ENCODE measurements at places on chromosomes 7 and 10.

DNA sequence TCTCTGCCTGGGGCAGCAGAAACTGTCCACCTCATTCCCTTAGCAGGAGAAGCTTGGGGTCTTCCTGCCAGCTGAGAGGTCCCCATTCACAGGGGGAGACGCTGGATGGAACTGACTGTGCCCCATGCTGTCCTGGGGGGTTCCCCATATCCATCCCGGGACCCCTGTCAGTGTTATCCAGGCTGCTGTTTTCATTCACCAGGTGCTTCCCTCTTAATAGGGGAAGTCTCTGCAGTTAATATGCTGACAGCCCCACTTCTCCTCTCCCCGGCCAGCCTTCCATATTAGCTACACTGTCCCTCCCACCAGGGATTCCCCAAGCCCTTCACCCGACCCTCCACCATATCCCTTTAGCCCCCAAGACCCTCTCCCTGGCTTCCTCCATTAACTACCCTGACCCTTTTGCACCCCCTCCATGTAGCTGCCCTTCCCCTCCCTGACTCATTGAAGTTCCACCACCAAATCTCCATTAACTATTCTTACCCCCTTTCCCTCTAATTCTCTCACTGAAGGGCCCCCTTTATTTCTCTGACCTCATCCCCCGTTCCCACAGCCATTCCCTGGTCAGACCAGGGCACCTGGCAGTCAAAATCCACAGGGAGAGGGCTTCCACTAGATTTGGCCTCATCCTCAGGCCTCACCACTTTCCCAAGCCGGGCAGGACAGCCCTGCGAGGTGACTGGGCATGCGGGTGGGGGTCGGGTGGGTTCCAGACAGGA is 92.0 kb upstream of the PAX2 start:
- DNase-seq, result no peak
- H3K36me3 ChIP-seq, result peaks cover 3% of the 10 kb centered on the region
- peaks cover 18% of the 10 kb centered on the region for H3K4me1 ChIP-seq
- H3K4me3 ChIP-seq, result no peak overlapping the region
- peaks cover 63% of the 10 kb centered on the region for H3K27me3 ChIP-seq
- no peak overlapping the region for H3K27ac ChIP-seq

- no peaks in the 10 kb centered on the region for H3K4me1 ChIP-seq
- no peaks in the 10 kb centered on the region for H3K36me3 ChIP-seq
- DNase-seq, result no peak
- H3K27ac ChIP-seq, result no peak overlapping the region
- peaks cover 4% of the 10 kb centered on the region for H3K27me3 ChIP-seq
- no peak overlapping the region for H3K4me3 ChIP-seq
Observed at GRCh38 chr10:124849111-124849773, 47.6 kb downstream of the ABRAXAS2 start.

GRCh38 chr7:21690705-21691104 is 147.9 kb downstream of the DNAH11 start:
- no peak for DNase-seq
- H3K4me3 ChIP-seq, result no peak overlapping the region
- H3K27me3 ChIP-seq, result no peaks in the 10 kb centered on the region

GRCh38 chr7:121153995-121154394 is 165.5 kb downstream of the CPED1 start:
- H3K4me3 ChIP-seq, result no peak overlapping the region
- peaks cover 29% of the 10 kb centered on the region for H3K27me3 ChIP-seq
- no peaks in the 10 kb centered on the region for H3K36me3 ChIP-seq
- no peak overlapping the region for H3K27ac ChIP-seq

DNA sequence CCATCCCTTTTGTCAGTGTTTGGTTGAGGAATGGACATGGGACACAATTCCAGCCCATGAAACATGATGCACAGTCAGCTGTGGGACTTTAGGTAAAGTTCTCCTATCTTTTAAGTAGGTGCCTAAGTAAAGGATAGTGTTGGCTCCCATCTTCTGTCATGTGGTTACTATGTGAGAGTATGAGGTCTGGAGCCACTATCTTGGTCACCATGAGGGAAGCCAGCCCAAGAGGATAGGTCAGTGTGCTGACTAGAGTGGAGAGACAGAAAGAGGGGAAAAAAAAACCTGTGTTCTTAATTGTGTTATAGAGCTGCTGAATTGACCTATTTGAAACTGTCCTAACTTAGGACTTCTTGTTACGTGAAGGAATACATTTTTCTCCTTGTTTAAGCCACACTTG is 89.7 kb upstream of the NAMPT start:
- H3K27ac ChIP-seq, result no peak overlapping the region
- peaks cover 9% of the 10 kb centered on the region for H3K4me1 ChIP-seq
- no peak overlapping the region for H3K4me3 ChIP-seq
- no peaks in the 10 kb centered on the region for H3K27me3 ChIP-seq
- no peaks in the 10 kb centered on the region for H3K36me3 ChIP-seq

DNA sequence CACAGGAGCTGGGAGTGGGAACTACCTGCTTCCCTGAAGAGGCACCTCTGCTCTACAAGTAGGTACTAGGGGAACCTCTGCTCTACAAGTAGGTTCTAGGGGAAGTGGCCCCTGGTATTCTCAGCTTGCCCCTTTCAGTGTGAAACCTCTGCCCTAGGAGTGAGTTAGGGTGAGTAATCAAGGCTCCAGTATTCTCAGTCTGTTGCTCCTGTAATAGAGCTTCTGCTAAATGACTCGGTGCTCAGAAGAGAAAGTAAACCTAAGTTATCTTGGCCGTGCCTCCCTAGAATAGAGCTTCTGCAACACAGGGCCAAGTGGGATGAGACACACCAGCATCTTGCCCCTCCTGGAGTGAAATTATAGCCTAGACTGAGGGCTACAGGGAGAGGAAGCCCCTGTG is 13.4 kb upstream of the RASSF4 start:
- H3K36me3 ChIP-seq, result peaks cover 7% of the 10 kb centered on the region
- no peak overlapping the region for H3K27ac ChIP-seq
- no peak overlapping the region for H3K4me3 ChIP-seq

DNA sequence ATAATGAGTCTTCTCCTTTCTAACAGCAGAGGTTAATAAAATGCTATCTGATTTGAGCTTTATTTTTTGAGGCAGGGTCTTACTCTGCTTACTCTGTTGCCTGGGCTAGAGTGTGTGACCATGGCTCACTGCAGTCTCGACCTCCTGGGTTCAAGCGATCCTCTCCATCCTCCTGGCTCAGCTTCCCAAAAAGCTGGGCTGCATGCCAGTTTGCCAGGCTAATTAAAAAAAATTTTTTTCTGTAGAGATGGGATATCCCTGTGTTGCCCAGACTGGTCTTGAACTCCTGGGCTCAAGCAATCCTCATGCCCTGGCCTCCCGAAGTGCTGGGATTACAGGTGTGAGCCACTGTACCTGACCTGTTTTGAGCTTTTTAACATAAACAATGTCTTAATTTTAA is 56.7 kb downstream of the SCD start:
- H3K4me3 ChIP-seq, result no peak overlapping the region
- DNase-seq, result no peak
- H3K36me3 ChIP-seq, result no peaks in the 10 kb centered on the region
- H3K4me1 ChIP-seq, result no peaks in the 10 kb centered on the region
- H3K27ac ChIP-seq, result no peak overlapping the region

DNA sequence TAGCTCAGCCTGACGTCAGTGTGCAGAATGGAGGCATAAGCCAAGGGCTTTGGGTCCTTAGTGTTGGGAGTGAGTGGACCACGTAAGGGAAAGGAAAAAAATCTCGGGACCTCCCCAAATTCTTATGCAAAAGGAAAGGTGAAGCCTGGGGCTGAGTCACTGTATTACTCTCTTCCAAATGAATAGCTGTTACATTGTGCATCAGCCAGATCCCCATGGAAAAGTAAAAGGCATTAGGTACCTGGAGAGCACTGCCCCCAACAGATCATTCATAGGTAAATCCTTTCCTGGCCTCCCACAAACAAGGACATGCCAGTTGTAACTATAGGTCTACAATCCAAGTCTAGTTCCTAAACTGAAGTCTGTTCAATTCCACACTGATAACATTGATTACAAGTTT is 170.5 kb downstream of the C1GALT1 start:
- no peaks in the 10 kb centered on the region for H3K4me1 ChIP-seq
- no peak for DNase-seq
- no peaks in the 10 kb centered on the region for H3K36me3 ChIP-seq
- H3K27ac ChIP-seq, result no peak overlapping the region
- peaks cover 2% of the 10 kb centered on the region for H3K27me3 ChIP-seq

DNA sequence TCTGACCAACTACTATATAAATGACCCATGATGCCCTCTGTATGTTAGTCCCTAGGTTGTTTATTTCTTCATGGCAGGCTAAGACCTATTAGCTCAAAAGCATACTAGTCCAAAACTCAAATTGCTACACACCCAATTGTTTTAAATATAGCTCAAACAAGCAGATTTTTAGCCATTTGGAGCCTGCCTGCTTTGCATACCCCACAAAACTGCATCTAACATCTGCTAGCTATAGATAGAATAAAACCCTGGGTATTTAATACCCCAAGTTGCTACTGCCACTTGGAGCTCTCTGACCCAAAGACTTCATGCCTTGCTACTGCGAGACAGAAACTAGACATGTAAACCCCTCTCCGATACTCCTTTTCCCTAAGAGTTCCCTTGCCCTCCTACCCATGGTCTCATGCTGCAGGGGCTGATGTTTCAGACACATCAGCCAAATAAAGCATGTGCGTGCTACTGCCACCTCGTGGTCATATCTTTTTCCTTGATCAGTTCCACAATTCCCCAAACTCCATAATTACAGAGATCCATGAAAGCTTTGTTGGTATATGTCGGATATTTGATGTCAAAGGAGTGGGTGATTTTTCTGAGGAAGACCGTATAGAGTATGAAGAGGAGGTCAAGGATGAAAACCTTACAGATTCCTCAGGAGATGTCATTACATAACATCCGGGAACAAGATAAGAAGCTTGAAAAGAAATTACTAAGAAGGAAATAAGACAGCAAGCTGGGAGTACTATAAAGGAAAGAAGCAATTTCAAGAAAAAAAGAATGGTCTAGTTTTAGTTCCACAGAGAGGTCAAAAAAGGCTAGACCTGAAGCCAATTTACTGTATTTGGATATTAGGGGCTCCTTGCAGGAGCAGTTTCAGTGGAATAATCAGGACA is 386.6 kb downstream of the SH2D4B start:
- no peaks in the 10 kb centered on the region for H3K36me3 ChIP-seq
- H3K27ac ChIP-seq, result no peak overlapping the region
- no peak for DNase-seq
- no peak overlapping the region for H3K4me3 ChIP-seq

DNA sequence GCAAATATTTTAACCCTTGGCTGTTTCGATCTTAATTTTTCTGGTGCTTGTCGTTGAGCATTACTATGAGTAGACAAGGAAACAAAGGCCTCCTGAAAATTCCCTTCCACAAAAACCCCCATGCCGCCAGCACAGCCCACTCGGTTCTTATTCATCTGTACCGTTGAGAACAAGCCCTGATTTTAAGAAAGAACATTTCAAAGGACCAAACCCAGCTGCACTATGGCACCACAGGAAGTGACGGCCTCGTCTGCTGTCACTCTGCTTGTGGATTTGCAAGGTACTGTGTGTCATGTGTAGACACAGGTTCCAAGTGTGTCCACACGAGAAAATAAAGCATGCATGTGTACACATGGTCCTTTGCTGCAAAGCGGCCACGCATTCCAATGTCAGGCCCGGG is 285.2 kb downstream of the DNAJB6 start:
- peaks cover 16% of the 10 kb centered on the region for H3K27me3 ChIP-seq
- no peak overlapping the region for H3K4me3 ChIP-seq
- peaks cover 7% of the 10 kb centered on the region for H3K4me1 ChIP-seq
- no peak overlapping the region for H3K27ac ChIP-seq
- DNase-seq, result no peak

GRCh38 chr10:13470270-13470669 is 58.5 kb downstream of the BEND7 start:
- H3K4me1 ChIP-seq, result no peaks in the 10 kb centered on the region
- H3K4me3 ChIP-seq, result no peak overlapping the region
- H3K27me3 ChIP-seq, result no peaks in the 10 kb centered on the region
- no peaks in the 10 kb centered on the region for H3K36me3 ChIP-seq
- DNase-seq, result no peak

- H3K27ac ChIP-seq, result peak overlapping the region; percentile 37
- H3K4me1 ChIP-seq, result peaks cover 14% of the 10 kb centered on the region
- no peaks in the 10 kb centered on the region for H3K27me3 ChIP-seq
- H3K36me3 ChIP-seq, result peaks cover 73% of the 10 kb centered on the region
Observed at GRCh38 chr10:38047666-38048065, 37.2 kb downstream of the ZNF33A start.

DNA sequence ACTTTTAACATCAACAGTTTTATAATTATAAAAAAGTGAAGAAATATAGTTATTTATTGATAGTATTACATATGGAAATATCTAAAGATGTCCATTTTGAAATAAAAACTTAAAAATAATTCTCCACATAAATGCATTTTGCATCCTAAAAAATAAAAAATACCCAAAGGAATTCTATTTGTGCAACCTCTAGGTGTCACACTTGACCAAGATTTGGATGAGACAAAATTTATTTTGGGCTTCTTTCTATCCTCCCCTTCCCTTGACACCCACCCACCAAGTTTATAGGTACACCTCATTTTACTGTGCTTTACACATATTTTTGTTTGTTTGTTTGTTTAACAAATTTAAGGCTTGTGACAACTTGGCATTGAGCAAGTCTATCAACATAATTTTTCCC is 3.3 kb upstream of the THSD7A start:
- no peak overlapping the region for H3K27ac ChIP-seq
- DNase-seq, result no peak
- H3K36me3 ChIP-seq, result no peaks in the 10 kb centered on the region
- H3K4me1 ChIP-seq, result peaks cover 5% of the 10 kb centered on the region

GRCh38 chr7:140062118-140062527 is 628 bp downstream of the PARP12 start:
- peak overlapping the region; percentile 87 for H3K4me3 ChIP-seq
- H3K27ac ChIP-seq, result peak overlapping the region; percentile 94
- peaks cover 44% of the 10 kb centered on the region for H3K4me1 ChIP-seq

DNA sequence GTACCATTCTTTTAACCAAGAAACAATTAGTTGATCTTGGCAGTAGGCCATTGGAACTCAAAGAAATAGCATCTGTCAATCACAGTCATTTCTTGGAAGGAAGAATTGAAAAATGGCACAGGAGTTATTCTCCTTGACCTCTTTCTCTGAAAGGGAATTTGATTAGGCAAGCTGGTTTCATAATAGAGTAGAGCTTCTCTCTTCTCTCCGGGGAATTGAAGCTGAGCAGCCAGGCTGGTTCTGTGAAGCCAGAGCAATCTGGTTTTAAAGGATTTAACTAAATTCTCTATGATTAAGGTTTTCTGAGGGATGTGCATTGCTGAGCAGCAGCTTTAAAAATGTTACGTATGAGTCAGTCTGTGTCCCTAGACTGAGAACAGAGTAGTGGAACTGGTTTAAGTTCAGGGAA is 70.2 kb downstream of the AHCYL2 start:
- H3K27ac ChIP-seq, result no peak overlapping the region
- no peaks in the 10 kb centered on the region for H3K36me3 ChIP-seq
- no peak for DNase-seq
- no peak overlapping the region for H3K4me3 ChIP-seq

GRCh38 chr10:102119417-102120141 is 589 bp downstream of the LDB1 start:
- H3K36me3 ChIP-seq, result no peaks in the 10 kb centered on the region
- H3K27me3 ChIP-seq, result no peaks in the 10 kb centered on the region
- H3K4me1 ChIP-seq, result peaks cover 50% of the 10 kb centered on the region
- peak overlapping the region; percentile 82 for H3K4me3 ChIP-seq
- DNase-seq, result peak; percentile 84
